ENCODE measurements at places on chromosomes 5 and 9.

- DNase-seq, result no peak
These were observed 162.7 kb downstream of the ZNF608 start for GRCh38 chr5:124583469-124584350.

- peak; percentile 19 for DNase-seq
These were observed 67.1 kb downstream of the KLF4 start for GRCh38 chr9:107422189-107423185.

DNA sequence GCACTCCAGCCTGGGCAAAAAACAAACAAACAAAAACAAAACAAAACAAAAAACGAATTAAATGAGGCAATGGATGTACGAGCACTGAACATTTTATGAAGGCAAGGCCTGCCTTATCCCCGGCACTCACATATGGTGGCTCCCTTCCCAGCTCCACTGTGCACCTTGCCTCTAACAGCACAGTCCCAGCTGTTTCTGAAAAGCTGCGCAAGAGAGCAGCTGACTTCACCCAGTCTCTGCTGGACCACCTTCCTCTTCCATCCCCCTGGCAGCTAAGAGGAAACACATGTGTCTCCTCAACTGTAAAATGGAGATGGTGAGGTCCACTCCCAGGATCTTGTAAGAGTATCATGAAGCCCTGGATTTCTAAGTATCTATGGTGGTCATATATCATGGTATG is 100.7 kb downstream of the KLF4 start:
- DNase-seq, result no peak

- peak; percentile 20 for DNase-seq
These were observed 2.8 kb downstream of the LARS1 start for GRCh38 chr5:146179696-146180095.

- DNase-seq, result no peak
These were observed 2.3 kb downstream of the COL27A1 start for GRCh38 chr9:114157516-114158176.

DNA sequence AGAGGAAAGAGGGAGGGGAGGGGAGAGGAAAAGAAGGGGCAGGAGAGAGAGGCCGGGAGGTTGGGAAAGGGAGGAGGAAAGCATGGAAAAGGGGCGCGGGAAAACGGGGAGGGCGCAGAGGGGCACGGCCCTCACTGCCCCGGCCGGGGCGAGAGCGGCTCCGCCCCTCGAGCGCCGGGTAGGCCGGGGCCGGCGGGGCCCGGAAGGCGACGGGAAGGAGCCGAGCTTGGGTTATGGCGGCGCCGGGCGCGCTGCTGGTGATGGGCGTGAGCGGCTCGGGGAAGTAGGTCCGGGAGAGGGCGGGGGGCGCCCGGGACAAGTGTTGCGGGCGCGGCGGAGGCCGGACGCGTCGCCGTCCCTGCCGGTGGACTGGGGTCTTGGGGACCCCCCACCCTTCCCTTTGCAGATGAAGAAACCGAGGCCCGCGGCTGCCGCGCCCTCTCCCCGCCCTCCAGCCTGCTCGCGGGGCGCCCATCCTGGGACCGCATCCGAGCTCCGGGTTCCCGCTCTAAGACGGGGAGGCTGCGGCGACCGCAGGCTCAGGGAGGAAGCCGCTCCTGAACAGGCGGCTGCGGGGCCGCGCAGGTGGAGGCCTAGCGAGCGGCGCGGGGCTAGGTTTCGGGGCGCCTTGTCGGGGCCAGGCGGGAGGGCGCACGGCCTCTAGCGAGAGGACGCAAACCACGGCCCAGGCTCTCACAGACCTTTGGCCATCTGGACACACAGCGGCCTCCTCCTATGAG is at the start of gene IDNK:
IDNK (plus strand) TSS at position 205 of the 740 bp plus-strand sequence; CDS start at position 234, 29 bp downstream.
- peak; percentile 25 for DNase-seq
